HL-60 (cell line): ENCODE measurements at places on chromosomes 4 and X.

GRCh38 chrX:119745283-119745848 lies 13.0 kb upstream of the SOWAHD start:
- DNase-seq: no peak

DNA sequence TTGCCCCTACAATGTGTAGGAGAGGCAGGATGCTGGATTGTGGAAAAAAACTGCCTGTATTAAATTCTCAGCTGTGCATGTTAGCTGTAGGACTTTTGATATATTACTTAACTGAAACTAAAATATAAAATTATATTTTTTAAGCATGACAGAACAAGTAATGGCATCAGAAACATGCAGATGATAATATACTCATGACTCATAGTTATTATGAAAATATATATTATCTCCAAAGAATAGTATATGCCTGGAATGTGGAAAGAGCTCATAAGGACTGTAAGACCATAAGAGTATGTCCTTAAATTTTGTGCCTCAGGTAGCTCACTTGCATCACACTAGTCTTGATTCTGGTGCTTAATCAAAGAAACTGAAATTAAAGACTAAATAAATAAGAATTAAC lies 1100.6 kb downstream of the TECRL start:
- no peak for DNase-seq

GRCh38 chr4:90120037-90120436 lies 7.2 kb upstream of the CCSER1 start:
- no peak for DNase-seq

DNA sequence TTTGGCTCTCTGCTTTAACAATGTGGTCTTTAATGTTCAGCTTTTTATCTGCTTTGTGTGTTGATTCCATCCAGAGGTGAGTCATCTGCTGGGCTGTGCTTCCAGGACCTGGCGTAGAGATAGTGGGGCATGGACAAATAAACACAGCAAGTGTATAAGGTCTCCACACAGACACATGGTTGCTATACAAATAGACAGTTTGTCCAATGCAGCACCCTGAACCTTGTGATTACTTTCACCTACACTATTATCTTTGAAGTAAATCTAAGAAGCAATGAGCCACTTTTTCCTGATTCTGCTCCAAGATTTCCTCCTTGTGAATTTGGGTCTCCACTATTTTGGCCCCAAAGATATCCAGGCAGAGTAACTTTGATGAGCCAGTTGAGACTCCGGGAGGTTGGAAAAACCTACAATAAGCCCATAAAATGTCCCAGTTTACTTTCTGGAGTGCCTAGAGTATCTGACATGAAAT lies 12.1 kb downstream of the PPARGC1A start:
- DNase-seq: no peak

DNA sequence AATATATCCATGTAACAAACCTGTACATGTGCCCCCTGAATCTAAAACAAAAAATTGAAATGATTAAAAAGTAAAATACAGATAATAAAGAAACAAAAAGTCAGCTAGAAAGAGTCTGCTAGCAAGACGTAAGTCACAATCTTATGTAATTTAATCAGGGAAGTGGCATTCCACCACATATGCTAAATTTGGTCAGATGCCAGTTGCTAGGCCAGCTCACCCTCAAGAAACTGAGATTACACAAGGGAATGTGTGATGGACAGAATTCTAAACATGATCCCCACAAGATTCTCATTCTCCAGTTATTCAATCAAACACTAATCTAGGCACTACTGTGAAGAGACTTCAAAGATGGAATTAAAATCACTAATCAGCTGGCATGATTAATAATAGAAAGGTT lies 689.3 kb downstream of the CENPC start:
- no peak for DNase-seq

GRCh38 chrX:107731831-107732502 lies 43.6 kb downstream of the TSC22D3 start:
- DNase-seq: no peak

DNA sequence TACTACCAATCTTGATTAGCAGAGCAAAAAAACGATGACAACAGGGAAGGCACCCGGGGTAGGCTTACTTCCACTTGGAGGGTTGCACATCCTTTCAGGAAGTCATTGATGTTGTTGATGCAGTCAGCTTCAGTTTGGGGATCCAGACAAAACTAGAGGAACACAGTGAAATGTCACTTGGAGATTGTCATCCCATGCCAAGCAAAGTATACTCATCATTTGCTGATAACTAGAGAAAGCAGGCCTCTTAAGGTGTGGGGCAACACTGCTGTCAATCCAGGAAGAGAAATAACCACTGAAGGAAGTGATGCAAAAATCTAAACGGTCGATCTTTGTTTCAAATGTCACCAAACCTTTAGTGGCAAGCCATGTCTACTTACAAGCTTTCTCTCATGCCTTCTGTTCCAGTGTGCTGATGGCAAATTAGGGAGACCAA lies 1.4 kb downstream of the ARHGEF6 start:
- peak; percentile 86 for DNase-seq

- no peak for DNase-seq
Observed at GRCh38 chr4:43066415-43066814, 173.9 kb downstream of the GRXCR1 start.

GRCh38 chrX:108029928-108030711 lies 14.7 kb upstream of the VSIG1 start:
- DNase-seq: no peak
